Cardiac septum (tissue), 1 donor: ENCODE measurements at places on chromosomes 5 and 9.

DNA sequence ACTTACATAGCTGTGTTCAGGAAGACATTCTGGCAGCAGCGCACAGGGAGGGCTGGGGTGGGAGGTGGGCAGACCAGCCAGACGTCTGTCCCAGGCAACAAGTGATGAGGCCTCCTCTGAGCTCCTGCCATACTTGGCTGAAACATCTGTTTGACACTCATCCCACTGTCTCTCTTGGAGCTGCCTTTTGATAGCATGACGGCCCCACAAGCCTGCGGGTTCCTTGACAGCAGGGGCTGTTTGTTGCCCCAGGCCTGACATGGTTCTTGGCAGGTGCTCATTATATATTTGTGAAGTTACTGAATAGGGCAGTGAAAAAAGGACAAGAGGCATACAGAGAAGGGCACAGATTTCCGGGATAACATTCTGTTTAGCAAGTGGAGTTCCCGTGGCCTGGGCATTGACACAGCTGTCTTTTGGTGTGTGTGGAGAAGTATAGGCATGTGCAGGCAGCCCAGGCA lies 22.2 kb upstream of the B4GALT1 start:
- DNase-seq: no peak

DNA sequence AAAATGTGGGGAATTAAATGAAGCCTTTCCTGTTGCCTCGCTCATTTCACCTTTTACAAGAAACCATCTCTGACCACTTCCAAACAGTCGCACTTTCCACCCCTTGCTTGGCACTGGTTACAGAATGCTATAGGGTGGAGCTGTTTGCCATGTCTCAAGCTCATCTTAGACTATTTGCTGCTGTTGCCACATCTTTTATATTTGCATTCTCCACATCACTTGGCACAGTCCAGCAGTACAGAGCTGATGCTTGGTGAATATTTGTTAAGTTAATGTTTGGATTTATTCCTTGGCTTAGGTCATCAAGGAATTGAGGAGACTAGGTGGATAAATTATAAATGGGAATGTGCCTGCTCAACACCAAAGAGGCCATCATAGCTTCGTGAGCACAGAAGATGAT lies 53.2 kb downstream of the GNA14 start:
- no peak for DNase-seq

DNA sequence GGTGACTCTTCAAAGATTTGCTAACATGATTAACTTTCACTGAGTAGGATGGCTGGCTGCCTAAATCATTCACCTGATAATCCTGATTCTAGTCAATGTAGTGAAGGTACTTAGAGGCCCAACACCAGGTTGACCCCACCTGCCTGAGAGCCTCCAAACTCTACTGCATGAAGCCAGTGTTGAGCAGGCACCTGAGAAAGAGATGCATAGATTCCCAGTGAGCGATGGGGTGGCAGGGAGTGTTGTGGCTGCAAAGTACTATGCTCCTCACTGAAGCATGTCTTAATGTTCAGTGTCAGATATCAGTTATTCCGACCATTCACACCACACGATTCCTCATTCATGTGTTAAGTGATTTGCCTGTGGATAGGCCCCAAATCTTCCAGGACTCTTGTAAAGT lies 804.4 kb downstream of the TLE4 start:
- DNase-seq: no peak

DNA sequence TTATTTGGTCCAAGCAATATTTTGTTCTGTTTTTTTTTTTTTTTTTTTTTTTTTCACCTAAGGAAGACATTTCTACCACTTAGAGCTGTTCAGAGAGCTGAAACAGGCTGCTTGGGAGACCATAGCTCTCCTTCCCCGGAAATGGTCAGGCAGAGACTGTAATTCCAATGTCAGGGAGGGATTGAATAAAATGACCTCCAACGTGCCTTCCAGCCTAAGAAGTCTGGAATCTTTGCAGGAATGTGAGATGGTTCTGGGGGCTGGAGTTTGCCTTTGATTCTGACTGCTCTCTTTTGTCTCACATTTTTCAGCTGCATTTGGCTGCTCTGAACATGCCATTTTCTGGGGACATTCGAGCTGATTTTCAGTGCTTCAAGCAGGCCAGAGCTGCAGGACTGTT lies 38.3 kb upstream of the TGFBR1 start:
- DNase-seq: no peak
